ENCODE measurements at places on chromosomes 4 and X.

DNA sequence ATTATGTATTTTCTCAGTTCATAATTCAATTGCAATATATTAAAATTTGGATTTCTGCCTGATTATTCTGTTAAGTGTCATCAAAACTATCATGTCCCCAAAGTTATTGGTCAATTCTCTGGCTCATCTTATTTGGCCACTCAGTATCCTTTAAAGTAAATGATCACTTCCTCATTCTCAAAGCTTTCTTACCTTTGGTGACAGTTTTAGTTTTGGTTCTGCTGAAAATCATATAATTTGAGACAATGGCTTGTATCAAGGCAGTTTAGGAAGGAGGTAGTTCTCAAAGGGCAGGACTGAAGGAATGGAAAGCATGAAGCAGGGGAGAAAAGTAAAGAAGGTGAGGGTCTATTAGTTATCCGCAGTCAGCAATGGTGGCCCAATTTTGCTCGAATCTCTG, 1832.1 kb downstream of the ARAP2 start:
- no peak for DNase-seq

DNA sequence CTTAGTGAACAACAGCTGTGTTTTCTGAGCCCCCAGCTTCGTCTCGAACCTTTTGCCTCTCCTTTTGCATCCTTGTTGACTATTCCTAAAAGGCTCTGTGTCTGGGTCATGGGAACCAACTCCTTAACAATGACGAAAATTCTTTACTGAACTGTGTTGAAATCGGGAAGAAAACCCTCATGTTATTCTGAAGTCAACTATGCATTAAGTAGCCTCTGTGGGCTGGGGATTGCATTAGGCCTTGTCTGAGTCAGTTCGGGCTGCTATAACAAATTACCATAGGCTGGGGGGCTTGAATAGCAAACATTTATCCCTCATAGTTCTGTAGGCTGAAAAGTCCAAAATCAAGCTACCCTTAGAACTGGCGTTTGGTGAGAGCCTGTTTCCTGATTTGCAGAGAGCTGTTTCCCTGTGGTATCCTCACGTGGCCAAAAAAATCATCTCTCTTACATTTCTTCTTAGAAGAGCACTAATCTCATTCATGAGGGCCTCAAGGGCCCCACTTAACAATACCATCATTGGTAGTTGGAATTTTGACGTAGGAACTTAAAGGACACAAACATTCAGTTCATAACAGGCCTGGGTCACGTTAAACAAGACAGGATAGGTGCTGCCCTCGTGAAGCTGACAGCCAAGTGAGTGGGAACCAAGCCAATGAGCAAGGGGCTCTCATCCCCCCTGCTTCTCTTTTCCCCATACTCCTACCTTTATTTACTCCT, 75.9 kb downstream of the CLNK start:
- DNase-seq = no peak

DNA sequence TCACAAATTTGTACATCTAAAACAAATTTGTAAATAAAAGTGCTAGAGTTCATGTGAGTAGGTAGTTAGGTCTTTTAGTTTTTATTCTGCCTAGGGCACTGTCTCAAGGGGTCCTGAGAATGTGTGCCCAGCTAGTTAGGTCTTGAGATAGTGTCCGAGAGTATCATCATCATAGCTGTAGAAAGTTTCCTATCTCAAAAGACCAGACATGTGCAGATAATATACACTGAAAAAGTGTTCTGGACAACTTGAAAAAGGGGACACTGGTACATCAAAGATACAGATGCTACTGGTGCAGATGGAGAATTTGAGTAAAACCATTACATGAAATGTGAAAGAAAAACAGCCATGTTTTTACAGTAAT, 1.8 kb upstream of the ZCCHC4 start:
- no peak for DNase-seq

DNA sequence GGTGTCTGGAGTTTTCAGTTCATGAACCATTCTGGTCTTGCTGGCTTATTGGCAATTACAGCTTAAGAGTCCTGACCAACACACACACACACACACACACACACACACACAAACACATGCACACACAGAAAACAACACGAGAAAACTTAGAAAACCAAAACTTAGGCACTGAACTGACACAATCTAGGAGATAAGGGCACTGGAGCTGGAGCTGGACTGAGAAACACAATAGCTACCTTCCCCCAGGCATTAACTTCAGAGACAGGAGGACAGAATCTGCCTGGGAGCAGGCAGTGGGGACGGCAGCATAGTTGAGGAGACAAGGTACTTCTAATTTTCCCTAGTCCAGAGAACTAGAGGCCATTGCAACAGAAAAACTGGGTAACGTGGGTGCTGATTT, 62.3 kb downstream of the LNX1 start:
- no peak for DNase-seq

DNA sequence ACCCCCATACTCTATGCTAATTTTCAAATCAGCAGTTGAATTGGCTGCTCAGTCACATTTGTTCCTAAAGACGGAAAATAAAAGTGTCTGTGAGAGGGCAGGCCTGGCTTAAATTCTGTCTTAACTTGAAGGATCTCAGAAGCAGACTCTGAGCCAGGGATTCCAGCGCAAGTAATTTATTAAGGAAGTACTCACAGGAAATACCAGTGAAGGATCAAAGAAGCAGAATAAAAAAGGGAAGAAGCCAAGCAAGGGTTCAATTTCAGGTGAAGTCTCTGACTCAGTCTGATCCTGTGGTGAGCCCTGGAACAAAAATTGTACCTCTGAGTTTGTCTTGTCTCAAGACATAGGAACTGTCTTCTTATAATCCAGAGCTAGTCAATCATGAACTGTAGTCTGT, 52.2 kb downstream of the IL1RAPL1 start:
- no peak for DNase-seq

DNA sequence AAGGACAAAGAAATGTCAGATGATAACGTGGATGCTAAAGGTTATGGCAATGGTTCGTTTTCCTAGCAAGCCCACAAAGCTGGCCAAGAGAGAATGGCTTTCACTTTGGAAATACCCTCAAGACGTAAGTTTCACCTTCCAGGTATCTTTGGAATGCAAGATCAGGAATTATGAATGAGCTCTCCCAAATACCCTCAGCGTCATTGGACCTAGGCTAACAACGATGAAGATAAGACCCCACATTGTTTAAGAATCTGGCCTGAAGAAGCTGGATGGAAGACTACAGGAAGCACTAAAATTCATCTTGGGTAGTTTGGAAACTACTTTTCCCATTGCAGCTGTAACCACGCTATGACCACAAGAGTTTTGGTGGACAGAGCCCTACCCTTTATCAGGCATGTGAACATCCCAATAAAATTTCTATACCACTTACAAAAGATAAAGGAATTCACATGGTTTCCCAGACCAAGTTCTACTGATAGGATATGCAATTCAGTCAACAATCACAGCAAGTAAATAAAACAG, 111.9 kb downstream of the KDR start:
- DNase-seq = no peak

DNA sequence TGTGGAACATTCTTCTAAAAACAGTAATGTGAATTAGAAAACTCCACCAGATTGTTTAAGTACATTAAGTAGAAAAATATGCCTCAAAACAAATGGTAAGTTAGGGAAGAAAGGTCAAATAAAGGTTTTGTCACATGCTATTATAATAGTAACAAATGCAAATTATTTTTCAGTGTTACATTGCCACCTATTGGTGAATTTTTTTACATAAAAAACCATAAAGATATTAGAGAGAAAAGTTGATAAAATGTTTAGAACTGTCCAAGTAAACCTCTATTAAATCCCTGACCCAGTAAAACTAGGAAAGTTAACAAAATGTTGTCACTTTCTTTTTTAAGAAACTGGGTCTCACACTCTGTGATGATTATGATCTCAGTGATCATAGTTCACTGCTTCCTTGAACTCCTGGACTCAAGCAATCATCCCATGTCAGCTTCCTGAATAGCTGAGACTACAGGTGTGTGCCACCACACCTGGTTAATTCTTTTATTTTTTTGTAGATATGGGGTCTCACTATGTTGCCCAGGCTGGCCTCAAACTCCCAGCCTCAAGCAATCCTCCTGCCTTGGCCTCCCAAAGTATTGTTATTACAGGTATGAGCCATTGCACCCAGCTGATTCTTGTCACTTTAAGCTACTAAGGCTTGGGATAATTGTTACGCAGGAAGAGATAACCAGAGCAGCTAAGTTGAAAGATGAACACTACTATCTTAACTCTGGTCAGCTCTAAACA, 157.6 kb downstream of the ATRX start:
- DNase-seq = no peak

Measured in stimulated activated CD4-positive, alpha-beta T cell treated with anti-CD3 and anti-CD28 coated beads, Interleukin-12 subunit alpha, Interleukin-12 subunit beta, amount 100 ng/mL, for 24 hours (primary cell).